ENCODE measurements at places on chromosomes 7 and 10.

DNA sequence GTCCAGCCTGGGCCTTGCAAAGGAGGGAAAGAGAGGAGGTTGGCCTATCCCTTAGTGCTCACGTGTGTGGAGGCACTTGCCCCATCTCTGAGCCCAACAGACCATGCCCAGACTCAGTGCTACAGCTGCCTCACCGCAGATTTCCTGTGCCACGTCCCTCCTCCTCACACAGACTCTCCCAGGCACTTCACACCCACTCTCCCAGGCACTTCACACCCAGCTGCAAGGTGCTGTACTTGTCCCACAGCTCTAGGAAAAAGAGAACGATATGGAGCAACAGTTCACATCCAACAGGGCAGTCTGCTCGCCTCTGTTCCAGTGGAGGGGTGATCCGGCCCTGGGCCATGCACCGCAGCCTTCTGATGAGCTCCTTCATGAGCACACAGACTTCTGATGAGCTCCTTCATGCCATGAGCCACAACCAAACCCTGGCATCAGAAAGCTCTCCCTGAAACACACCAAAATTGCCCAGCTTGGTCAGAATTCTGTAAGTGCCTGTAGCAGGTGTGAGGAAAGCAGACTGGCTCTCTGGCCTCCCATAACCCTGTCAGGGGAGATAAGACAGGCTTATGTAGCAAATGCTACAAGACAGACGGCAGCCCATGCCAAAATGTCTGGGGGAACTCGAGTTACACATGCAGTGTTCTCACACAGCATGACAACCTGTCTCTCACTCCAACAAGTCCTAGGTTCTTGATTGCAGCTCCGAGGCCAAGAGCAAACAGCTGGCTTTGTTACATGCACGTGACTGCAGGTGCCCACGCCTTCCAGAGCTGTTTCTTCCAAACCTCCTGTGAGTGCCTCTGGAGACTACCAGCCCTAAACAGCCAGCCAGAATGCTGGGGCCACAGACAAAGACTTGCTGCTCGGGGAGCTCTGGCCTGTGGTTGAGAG is 348.5 kb downstream of the GRID1 start:
- no peak for DNase-seq

DNA sequence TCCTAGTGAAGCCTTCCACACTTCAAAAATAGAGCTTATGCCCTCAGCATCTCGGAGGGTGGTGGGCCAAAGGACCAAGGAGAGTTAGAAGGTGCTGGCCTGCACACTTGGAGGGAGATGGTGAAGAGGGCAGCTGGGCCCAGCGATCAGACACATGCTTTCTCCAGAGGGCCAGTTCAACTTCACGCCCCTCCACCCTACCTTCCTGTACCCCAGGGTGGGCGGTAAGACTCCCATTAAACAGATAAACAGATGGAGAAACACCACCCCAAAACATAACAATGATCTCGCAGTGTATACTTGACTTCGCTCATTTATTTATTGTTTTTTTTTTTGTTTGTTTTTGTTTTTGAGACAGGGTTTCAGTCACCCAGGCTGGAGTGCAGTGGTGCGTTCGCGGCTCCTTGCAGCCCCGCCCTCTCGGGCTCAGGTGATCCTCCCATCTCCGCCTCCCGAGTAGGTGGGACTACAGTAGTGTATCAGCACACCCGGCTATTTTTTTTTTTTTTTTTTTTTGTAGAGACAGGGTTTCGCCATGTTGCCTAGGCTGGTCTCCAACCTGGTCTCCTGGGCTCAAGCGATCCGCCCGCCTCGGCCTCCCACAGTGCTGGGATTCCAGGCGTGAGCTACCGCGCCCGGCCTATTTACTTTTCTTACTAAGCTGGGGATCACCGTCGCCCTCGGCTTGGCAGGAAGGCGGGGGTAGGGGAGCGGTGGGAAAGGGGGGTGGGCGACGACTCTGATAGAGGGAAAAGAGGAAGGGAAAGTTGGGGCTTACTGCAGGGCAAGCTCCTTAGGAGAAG is 1.8 kb downstream of the C10orf95 start:
- no peak for DNase-seq

DNA sequence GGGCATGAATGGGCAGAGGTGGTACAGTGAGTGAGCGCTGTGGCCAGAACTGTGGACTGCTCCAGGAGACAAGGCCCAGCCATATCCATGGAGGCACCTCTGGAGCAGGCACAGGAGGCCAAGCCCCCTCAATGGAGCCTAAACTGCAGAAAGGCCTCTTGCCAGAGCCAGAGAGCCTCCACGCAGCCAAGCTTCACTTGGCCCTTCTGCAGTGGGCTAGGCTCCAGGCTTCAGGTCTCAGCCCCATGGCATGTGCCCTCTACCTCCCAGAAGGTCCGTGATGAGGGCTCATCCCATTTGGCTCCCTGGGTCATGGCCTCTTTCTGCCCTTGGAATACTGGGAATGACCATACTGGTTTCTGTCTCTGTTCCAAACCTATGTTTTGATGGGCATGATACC is 8.9 kb downstream of the PDE1C start:
- DNase-seq, result no peak

GRCh38 chr10:65802391-65802790 is 1123.4 kb upstream of the LRRTM3 start:
- no peak for DNase-seq

DNA sequence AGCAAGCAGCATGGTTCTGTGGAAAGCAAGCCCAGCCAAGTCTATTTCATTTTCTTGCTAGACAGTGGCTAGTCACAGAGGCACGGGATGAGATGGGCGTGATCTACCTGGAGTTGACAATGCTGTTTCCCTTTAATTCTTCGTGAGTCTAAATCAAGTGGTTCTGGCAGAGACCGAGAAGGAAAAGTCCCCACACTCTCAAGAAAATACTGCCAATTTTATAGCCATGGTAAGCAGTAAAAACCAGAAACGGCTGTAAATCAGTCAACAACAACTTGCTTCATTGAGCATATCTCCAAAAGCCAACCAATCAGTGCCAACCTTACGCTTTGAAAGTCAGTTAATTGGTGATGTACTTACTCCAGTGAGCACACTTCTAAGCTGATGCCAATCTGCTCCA is 223.4 kb downstream of the SEC23IP start:
- DNase-seq, result no peak

DNA sequence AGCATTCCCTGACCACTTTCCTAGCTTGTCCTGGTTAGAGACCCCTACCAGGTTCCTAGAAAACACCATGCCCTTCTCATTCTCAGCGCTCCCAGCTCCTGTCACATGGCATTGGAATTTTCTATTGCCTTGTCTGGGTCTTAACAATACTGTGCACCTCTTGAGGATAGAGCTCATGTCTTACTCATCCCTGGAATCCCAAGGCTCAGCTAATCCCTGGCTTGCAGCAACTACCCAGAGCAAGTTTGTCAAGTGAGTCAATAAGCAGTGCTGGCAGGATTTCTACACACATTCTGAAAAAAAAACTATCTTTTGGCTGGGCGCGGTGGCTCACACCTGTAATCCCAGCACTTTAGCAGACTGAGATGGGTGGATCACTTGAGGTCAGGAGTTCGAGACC is 11.7 kb upstream of the PRDX3 start:
- DNase-seq, result no peak

GRCh38 chr10:11175823-11176243 is 158.2 kb downstream of the CELF2 start:
- no peak for DNase-seq

- DNase-seq, result no peak
These were observed 8.1 kb downstream of the SRGN start for GRCh38 chr10:69096045-69096444.

DNA sequence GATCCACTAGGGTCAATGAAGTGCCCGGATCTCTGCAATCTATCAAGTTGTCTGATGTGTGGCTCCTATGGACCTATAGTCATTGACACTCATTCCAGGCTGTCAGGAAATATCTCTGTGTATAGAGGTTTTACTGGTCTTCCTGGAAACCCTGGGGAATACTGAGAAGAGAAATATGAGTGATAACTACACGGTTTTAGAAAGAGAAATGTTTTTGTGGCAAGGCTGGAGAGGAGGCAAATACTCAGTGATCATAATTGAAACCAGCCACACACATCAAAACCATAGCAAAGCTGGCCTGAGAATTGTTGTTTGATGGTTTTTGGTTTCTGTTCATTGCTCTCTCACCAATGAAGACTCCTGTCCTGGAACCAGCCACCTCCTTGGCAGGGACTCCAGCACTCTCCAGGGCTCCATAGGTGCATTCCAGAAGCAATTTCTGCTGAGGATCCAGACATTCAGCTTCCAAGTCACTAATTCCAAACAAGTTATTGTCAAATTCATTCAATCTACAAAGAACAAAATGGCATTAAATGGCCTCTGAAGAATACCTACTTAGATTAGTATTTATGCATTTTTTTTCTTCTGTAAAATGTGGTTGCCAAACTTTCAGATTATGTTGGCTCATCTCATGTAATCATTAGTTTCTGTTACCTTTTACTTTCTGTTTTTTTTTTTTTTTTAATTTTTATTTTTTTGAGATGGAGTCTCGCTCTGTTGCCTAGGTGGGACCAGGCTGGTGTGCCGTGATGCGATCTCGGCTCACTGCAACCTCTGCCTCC is 108.6 kb upstream of the ABI1 start:
- no peak for DNase-seq

- DNase-seq, result no peak
These were observed 315.9 kb upstream of the SEMA3A start for GRCh38 chr7:84510505-84510904.

DNA sequence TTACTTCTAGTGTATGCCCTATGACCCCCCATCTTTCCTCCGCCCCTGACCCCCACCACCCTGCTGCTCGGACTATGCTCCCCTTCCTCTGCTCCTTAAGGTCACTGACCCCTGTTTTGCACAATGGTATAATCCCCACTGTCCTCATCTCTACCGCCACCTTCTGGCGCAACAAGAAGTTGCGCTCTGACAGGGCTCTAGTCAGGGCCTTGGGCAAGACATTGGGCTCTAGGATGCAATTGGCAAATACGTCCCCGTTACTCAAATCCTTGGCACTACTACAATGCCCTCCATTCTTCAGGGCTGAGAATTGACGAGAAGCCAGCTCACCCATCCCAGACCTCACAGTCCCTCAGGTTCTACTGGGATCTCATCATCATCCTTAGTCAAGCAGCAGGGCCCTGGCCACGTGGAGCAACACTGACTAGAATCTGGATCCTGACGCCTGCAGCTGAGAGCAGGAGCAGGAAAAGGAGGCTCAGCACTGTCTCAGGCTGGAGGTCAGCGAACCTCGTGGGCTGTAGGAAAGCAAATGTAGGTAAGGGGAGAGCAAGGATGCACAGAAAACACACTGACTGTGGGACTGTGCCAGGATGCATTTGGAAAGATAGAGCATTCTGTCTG is 10.6 kb downstream of the LRIT2 start:
- DNase-seq, result no peak

GRCh38 chr7:111752022-111752582 is 189.8 kb upstream of the IMMP2L start:
- no peak for DNase-seq

DNA sequence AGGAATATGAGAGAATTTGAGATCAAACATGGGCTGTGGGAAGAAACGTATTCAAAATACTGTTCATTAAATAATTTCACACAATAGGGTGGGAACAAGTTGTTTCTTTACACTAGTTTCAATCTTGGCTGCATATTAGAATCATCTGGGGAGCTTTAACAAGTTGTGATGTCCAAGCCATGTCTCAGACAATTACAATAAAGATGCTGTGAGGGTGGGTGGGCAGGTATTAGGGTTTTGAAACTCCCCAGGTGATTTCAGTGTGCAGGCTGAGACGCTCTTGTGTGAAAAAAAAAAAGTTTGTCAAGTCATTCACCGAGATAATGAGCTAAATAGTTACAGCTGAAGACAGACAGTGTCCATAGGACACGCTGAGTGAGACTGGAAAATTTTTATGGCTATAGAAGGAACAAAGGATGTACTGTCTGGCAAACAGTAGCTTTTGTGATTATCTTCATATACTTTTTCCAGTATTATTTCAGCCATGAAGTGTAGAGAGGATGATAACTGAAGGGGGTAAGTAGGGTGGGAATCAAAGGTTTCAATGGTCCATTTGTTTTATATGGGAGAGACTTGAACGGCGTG is 12.6 kb upstream of the LAMB4 start:
- DNase-seq, result no peak

GRCh38 chr10:109922358-109922975 is 844 bp downstream of the XPNPEP1 start:
- no peak for DNase-seq

DNA sequence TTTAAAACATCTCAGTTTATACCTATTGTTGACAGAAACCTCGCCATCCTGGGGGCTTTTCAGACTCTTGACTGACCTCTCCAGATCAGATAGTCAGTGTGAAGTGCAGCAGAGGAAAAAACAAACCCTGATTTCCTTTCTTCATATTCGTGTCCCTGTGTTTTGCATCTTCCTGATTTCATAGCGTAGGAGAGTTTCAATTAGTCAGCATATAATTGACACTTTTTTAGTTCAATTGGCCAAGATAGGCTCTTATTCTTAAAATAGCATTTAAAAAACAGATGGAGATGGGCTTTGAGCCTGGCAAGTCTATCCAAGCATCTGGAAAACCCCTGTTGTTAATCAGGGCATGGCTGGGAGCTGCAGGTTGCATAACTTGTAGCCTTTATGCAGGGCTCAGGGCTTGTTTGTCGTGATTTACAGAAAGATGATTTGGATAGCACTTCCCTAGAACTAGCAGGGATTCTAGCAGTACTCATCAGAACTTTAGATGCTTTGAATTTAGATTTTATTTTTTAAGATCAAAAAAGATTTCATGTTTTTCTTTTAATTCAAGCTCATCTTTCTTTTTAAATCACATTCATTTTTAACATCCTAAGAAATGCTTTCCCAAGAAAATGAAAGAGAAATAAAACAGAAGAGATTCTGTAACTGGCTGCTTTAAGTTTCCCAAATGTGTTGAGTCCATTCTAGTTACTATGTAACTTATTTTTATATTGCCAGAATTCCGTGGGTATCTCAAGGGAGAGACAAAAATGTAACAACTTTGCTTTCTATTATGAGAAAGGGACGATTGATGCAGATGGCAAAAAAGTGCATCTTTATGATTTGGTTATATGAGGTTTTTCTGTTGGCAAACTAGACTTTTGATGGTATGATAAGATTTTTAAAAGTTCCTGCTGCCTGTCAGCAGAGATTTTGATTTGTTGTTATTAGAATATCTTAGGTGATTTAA is 270.8 kb upstream of the FZD8 start:
- DNase-seq, result no peak

DNA sequence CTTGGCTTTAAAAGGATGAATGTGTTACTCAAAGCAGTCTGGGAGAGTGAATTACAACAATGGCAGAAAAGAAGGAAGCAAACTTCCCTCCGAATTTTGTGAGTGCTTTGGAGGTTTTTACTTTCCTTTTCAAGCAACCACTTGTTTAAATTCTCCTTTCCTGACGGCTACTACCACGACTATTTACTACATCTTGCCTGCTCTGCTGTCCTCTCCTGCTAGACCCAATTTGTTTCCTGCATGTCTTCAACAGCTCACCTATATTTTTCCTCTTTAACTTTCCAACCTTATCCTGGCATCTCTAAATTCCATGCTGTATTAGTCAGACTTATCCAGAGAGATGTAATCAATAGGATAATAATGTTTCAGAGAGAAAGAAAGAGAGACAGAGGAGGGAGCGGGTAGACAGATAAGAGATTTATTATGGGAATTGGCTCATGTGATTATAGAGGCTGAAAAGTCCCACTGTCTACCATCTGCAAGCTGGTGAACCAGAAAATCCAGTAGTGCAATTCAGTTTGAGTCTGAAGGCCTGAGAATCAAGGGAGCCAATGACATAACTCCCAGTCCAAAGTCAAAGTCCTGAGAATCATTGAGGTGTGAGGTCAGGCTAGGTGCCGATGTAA is 42.8 kb upstream of the SLC13A1 start:
- DNase-seq, result no peak

Data from C1 segment of cervical spinal cord (tissue), 14 donors.